ENCODE measurements at places on chromosomes 1 and 21. TPM values are rescaled to one million over a fixed set of nuclear protein-coding genes. Genes with fewer than 3 reads are reported as not detected.

The PROK1 gene
- not detected for total RNA-seq

The GRIK3 gene
- not detected for total RNA-seq

The LRIF1 gene
- total RNA-seq: 17.2 TPM

The RHEX gene
- not detected for total RNA-seq

The TPTE gene
- total RNA-seq: not detected

The NBPF20 gene
- 2.8 TPM for total RNA-seq

The TNFSF4 gene
- 1.3 TPM for total RNA-seq

The LIN28A gene
- total RNA-seq: not detected
